ENCODE measurements at places on chromosomes 5 and 9.

DNA sequence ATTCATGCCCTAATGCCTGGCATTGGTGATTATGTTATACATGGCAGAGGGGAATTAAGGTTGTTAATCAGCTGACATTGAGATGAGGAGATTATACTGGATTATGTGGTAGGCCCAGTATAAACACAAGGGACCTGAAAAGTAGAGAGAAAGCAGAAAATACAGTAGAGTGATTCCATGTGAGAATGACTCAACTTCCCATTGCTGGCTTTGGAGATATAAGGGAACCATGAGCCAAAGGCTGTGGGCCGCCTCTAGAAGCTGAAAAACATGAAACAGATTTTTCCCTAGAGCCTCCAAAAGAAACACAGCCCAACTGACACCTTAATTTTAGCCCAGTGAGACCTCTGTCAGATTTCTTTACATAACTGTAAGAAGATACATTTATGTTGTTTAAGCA, 65.0 kb upstream of the CTXN3 start:
- DNase-seq: no peak

DNA sequence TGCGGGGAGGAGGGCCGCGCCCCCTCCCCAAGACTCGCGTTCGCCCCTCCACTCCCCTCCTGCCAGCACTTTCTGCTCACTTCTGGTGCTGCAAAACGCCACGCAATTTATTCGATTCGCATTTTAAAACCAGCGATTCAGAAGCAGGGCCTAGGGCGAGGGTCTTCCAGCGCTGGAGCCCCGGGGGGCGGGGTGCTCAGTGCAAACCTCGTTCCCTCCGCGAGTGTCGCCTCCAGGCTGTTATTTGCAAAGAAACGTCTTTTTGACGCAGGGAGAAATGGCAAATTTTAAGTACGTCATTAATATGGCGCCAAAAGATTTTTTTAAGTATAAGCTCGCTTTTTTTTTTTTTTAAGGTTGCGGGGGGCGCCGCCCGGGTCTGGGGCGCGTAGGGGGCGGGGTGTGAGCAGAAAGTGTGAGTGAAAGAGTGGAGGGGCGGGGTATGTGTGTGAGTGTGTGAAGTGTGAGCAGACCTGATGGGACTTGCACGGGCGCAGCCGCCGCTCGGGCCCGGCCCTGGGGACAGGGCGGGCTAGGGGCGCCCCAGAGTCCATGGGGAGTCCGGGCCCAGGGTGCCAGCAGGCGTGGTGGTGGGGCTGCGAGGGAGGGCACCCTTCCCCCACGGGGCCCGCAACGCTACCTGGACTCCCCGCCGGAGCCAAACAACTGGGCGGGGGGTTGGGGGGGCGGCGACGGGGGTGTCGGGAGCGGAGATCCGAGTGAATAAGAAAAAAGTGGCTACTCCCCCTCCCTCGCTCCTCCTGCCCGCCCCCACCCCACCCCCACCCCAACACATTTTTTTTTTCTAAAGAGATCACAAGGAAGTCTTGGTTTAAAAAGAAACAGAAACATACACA, at the start of gene JADE2:
TSS of gene JADE2 (plus strand) at position 845 of the 857 bp plus-strand sequence. CDS start 10,188 bp downstream, outside the sequence.
- DNase-seq: peak; percentile 87

DNA sequence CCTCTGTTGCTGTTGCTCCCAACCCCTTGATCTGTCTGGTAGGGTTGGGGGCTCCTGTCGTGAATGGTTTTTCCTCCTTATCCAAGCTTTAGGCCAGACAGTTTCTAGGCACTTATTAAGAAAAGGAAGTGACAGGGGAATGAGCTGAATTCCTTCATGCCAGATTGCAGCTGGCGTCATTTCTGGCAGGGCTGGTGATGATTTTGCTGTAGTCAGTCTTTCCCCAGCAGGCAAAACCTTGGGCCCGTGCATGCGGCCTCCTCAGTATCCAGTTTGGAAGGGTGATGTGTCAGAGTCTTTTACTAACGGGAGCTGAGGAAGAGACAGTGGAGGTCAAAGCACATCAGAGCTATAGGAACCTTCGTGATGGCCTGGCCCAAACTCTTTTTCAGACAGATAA, 58.8 kb downstream of the COL27A1 start:
- no peak for DNase-seq

DNA sequence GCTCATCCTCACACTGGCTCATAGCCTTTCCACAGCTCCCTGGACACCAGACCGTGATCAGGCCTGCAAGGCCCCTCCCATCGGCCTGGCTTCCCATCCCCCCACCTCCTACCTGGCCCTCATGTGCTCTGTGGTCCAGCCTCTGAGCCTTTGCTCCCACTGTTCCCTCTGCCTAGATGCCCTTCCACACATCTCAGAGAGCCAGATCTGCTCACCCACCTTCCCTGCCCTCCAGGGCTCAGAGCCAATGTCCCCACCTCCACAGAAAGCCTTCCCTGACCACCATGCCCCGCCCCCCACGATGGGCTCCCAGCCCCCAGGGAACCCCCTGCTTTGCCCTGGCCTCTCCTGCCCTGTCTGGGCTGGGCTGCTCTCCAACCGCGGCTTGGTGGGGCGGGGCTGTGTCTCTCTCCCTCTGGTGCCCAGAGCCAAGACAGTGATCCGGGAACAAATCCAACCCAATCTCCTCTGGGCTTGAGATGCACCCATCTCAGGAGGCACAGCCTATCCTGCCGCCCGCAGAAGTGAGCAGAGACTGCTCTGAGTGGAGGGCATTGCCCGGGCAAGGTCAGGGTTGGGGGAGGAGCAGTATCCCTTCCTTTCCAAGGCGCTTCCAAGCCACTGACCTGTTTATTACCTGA, 1.6 kb downstream of the NINJ1 start:
- no peak for DNase-seq

DNA sequence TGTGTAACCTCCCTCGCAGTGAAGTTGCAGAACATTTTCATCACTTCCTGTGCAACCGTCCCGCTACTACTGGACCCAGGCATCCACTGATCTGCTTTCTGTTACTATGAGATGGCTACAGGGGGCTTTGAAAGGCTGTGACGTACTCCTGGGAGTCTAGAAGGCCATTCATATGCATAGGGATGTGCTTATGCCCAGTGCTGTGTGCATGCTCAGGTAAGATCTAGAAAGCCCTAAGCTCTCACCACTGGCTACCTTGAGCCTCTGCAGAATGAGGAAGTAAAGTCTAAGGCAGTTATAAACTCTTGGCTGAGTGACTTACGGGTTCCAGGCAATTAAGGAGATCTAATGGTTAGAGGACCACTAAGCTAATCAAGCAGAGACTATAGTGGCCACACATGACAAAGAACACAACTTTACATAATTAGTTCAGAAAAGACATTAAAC, 11.8 kb downstream of the HNRNPAB start:
- DNase-seq: no peak

GRCh38 chr5:165622864-165623536, 2117.6 kb downstream of the MAT2B start:
- no peak for DNase-seq

DNA sequence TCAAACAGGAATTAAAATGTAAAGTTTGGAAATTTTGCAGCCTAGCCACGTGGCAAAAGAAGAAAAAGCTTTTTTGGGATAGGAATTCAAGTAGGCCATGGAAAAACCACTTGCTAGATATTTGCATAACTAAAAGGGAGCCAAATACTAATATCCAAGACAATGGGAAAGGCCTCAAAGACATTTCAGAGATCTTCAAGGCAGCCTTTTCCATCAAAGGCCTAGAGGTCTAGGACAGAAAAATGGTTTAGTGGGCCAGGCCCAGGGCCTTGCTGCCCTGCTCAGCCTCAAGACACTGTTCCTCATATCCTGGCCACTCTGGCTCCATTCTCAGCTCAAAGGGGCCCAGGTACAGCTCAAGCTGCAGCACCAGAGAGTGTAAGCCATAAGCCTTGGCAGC, 265.9 kb upstream of the RPS23 start:
- no peak for DNase-seq

- no peak for DNase-seq
These were observed 297.8 kb downstream of the CWC27 start for GRCh38 chr5:65066387-65067146.

- peak; percentile 53 for DNase-seq
These were observed 39.8 kb upstream of the FLT4 start for GRCh38 chr5:180689071-180689694.

DNA sequence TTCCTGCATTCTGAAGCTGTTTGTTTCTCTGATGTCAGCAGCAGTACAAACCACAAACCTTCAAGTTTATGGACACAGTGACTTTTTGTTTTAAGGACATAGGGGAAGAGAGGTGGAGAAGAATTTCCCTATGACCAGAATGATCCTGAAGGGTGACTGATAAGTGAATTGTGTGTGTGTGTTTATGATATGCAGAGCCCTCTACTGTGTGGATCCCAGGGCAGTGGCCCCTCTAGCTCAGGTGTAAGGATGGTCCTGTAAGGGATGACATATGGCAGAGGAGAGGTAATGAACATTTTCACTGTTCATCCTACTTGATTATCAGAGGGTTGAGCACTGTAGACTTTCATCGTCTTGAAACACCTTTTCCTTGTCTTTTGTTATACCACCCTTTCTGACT, 30.6 kb upstream of the TMED7 start:
- no peak for DNase-seq
